ENCODE measurements at places on chromosomes 5 and 9.

DNA sequence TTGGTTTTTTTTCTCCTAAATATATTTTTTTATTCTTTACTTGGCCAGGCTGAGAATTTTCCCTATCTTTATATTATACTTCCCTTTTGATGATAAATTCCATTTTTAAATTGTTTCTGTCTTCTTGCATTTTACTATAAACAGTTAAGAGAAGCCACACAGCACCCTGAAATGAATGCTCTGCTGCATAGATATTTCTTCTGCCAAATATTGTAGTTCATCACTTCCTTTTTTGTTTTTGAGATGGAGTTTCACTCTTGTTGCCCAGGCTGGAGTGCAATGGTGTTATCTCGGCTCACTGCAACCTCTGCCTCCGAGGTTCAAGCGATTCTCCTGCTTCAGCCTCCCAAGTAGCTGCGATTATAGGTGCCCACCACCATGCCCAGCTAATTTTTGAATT, 8.5 kb upstream of the INIP start:
- DNase-seq: no peak

GRCh38 chr5:177994561-177995190, 1.4 kb downstream of the PROP1 start:
- no peak for DNase-seq

DNA sequence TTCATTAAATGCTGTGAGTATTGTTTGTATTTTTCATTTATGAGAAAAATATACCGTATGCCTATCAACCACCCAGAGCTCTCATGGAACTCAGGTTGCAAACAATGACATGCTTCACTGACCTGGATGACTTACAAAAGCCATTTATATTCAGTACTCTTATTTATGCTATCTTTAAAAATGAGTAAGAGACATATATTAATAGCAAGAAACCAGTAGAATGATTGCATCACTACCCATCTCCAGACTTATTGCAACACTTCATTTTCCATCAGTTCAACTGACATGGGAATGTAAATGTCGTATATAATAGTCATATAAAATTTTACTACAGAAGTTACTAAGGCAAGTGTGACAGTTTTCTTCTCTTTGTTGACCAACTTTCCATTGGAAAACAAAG, 69.1 kb downstream of the OTP start:
- DNase-seq: no peak

- DNase-seq: no peak
Observed at GRCh38 chr5:174314261-174314660, 268.8 kb downstream of the NSG2 start.

GRCh38 chr5:178544166-178544834, 45.9 kb downstream of the COL23A1 start:
- no peak for DNase-seq

DNA sequence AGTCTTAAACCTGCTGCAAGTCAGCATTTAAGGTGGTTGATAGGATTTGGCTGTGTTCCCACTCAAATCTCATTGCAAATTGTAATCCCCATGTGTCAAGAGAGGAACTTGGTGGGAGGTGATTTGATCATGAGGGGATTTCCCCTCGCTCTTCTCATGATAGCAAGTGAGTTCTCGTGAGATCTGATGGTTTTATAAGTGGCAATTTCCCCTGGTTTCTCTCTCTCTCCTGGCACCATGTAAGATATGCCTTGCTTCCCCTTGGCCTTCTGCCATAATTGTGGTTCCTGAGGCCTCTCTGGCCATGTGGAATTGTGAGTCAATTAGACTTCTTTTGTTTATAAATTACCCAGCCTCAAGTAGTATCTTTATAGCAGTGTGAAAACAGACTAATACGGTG, 84.3 kb upstream of the SMC2 start:
- no peak for DNase-seq

DNA sequence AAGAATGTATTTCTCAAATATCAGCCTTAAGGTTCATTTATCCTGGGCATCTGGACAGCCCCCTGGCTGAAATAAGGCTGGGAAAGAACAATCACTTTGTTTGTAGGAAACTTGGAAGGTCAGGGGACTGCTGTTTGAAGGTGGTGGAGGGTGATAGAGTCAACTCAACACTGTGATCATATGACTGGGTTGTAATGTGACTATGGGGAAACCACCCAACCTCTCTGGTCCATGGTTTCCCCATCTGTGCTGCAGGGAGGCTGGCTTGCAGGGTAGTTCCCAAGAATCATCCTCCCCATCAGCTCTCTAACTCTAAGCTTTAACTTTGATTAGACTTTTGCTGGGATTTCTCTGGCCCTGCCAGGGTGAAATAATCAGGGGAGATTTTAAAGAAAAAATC, 10.0 kb downstream of the INSYN2B start:
- no peak for DNase-seq

GRCh38 chr5:43469671-43470391, 13.8 kb downstream of the TMEM267 start:
- no peak for DNase-seq

- peak; percentile 94 for DNase-seq
Observed at GRCh38 chr9:108579757-108580439, 275.9 kb downstream of the ACTL7B start.

GRCh38 chr9:89522261-89522958, 24.5 kb upstream of the SEMA4D start:
- DNase-seq: no peak

DNA sequence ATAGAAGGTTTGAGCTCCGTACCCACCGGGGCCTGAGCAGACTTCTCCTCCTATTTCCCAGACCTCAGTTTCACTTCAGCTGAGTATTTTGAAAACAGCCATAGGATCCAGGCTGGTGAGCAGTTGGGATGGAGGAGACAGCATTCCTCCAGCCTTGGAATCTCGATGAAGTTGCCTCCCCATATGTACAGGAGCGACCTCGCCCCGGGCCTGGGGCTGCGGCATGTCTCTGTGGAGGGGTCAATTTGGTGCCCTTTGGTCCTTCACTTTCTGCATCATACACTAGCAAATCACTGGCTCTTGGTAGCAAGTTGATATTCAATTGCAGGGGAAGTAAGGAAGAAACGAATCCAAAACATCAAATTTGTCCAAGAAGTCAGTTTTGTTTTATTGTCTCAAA, 402.0 kb upstream of the IRX4 start:
- DNase-seq: no peak

GRCh38 chr9:113543982-113544303, 80.4 kb downstream of the RGS3 start:
- no peak for DNase-seq

DNA sequence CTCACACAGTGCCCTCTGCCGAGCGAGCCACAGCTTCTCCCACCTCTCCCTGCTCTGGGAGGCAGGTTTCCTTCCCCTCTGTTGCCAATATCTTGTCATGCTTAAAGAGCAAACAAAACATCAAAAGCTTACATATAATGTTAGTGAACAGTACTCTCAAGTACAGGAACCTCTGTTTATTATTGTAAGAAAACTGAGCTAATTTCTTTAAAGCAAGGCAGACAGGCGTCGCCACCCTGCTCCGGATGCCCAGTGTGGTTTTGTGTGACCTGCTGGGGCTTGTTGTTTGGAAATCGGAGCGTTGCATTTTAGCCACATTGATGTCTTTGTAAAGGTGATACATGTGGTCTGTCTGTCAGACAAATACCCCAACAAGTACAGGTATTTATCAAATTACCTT, 401.4 kb upstream of the IRX1 start:
- no peak for DNase-seq

GRCh38 chr5:160293901-160294561, 18.3 kb downstream of the CCNJL start:
- no peak for DNase-seq

Data from RWPE1 (cell line).